ENCODE measurements at places on chromosomes 5 and 9.
A peak's percentile ranks its signal among the peaks of the same experiment; 100 is the strongest.

DNA sequence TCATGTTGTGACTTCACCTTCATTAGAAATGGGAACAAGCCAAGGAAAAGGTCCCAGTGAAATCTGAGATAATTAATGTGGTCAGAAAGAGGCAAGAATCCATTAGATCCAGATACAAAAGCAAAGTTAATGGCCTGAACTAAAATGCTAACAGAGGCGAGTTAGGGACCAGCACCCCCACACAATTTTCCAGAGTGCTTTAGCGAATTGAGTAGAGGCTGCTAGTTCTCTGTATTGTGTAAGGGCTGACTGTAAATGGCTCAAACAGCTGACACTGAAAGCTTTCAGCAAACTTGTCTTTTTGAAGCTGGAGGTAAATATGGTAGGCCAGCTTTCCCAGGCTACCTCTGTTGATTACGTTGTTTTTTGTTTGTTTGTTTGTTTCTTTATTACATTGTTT is 75.5 kb downstream of the CSNK1A1 start:
- DNase-seq: no peak

- no peak for DNase-seq
Measured at GRCh38 chr9:6049798-6050197, 34.4 kb upstream of the RANBP6 start.

GRCh38 chr5:57184322-57184721 is 10.5 kb downstream of the GPBP1 start:
- no peak for DNase-seq

GRCh38 chr5:56359809-56360685 is 126.9 kb upstream of the ANKRD55 start:
- DNase-seq: no peak

DNA sequence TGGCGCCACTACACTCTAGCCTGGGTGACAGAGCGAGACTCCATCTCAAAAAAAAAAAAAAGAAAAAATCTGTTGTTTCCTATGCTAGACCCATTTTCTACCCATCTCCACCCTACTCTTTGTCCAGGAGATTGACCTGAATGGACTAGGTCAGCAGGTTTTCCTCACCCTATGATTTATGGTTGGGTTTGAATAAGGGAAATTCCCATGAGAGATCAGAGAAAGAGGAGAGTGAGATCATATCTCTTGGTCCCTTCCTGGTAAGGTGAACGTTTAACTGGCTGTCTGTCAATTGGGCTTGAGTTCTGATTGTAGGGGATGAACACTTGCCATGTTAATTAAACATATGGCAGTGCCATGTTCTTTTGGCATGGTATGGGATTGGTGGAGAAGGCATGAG is 387.4 kb downstream of the MAN2A1 start:
- DNase-seq: no peak

GRCh38 chr9:76835571-76836283 is 70.2 kb downstream of the PRUNE2 start:
- peak; percentile 40 for DNase-seq

GRCh38 chr5:81558188-81558587 is 164.3 kb upstream of the ACOT12 start:
- peak; percentile 17 for DNase-seq

DNA sequence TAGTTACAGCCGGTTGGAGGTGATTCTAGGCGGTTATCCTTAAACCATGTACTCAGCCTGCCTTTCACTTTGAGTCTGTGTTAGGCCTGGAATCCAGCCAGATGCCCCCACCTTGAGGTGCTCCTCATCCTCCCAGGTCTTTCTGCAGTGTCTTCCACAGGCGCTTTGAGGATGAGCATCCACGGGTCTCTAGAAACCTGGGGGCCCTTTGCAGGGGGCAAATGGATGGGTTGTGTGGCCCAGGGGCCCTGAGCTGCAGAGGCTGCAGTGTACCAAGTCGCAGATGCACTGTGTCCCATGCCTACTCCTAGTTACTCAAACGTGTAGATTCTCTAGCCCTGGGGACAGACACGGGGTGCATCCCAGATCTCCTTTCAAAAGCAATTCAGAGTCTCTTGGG is 242.1 kb upstream of the IRX1 start:
- DNase-seq: no peak

DNA sequence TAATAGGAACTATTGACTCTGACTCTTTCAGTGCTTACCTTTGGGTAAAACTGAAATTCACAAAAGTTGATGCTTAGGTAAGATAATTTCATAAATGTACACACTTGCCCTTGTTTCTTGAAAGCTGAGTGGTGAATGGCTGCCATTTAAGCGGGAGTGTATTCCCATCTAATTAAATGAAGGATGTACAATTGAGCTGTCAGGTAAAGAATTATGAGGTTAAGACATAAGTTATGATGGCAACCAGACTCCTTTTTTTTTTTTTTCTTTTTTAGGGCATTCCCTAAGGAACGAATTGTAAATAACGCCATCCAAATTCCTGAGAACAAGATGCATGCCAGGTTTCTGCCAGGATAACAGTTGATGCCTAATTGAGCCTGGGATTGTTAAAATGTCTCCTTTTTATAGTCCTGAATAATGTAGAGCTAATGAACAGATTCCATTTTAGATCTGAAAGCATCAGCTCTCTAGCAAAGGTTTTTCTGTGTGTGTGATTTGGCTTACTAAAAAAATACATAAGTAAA is 199.7 kb downstream of the ISL1 start:
- DNase-seq: no peak

DNA sequence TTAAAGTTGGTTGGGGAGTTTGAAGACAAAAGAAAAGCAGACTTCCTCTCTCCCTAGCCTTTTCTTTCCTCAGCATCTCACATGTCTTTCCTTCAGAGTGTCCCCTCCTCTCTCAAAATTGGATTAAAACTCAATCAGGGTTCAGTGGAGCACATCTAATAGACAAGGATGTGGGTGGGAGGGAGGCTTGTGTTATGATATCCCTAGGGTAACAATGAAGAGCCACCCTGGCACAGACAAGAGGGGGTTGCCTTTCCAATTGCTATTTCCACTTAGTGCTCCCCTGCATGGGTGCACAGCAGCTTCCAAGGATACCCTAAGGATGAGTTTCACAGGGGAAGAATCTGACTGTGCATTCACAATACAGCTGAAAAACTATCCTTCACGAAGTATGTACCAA is 585.2 kb upstream of the C9orf72 start:
- no peak for DNase-seq

DNA sequence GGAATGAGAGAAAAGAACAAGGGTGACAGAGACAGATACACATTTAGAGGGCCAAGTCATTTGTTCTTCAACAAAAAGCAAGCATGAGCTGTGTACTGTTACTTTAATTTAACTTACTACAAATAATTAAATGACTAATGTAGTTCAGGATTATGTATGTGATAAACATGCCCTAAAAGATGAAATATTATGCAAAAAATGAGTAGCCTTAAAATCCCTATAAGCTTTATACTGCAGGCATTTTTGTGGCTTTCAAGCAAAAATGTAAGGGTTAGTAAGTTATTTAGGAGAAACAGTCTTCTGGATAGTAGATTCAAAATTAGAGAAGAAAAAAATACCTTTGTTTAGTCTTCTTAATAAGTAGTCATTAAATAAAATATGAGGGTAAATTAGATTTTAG is 431.2 kb downstream of the CSNK1G3 start:
- DNase-seq: no peak

GRCh38 chr9:33190021-33190705 is 23.0 kb upstream of the B4GALT1 start:
- no peak for DNase-seq

- DNase-seq: no peak
Measured at GRCh38 chr9:93028448-93029006, 30.0 kb upstream of the SUSD3 start.

- no peak for DNase-seq
Measured at GRCh38 chr9:114532561-114533237, 27.4 kb upstream of the WHRN start.

DNA sequence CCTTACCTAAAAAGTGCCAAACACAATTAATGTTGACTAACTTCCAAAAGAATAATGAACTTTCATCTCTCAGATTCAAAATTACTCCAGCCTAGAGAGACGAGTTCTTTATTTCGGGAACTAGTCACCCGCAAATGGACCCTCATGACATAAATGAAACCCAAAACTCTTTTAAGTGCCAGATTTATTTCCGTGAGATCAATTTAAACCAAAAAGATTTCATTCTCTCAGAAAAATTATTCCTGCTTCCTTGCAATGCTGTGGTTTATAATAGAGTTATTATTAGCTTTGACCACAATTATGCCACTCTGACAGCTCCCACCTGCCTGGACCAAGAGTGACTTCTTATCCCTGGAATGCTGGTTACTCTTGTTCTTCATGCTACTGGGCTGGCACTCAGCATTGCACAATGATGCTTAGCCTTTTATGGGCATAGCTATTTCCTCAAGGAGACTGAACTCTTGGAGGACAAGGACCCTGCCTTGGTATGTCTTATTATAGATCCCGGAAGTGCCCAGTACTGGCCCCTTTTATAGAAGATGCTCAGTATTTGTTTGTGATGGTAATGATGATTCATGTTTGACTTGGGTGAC is 183.5 kb downstream of the SNX18 start:
- peak; percentile 25 for DNase-seq

DNA sequence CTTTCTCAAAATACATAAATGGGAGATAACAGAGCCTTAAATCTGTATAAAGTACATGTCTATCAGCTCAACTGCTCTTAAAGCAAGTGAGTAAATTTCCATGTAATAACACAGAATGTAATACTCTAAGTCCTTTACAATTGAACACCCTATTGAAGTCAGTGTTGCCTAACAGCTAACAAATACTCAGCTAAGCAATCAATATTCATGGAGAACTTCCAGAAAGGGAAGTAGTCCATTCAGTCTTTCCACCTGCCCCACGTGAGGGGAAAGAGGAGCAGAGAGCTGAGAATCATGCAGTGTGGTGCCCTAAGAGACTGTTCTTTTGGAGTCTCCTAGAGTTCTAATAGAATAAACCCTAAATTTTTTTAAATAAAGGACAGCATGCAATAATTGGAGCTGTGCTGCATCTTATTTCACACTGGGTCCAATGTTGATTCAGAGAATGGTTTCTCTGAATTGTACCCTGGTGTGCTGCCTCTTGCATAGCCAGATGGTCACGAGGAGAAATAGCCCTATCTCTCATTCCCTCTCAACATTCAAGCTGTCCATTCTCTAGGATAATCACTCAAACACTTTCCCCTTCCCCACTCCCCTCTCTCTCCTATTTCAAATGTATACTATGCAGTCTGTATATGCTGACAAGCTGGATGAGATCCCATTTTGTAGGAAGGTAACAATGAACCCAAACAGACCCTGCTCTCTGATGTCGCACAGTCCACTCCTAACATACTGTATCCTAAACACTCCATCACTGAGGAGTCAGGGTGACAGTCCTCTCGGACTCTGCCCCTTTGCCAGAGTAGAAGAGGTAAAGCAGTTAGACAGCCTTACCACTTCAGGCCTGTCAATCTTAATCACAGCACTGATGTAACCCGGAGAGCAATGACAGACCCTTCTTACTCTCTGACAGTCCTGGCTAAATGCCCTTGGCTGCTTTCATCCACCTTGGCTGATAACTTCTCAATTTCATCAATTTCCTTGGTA is 134.8 kb downstream of the EPB41L4A start:
- DNase-seq: peak; percentile 22

GRCh38 chr5:55564721-55565120 is 30.0 kb upstream of the PLPP1 start:
- DNase-seq: no peak

DNA sequence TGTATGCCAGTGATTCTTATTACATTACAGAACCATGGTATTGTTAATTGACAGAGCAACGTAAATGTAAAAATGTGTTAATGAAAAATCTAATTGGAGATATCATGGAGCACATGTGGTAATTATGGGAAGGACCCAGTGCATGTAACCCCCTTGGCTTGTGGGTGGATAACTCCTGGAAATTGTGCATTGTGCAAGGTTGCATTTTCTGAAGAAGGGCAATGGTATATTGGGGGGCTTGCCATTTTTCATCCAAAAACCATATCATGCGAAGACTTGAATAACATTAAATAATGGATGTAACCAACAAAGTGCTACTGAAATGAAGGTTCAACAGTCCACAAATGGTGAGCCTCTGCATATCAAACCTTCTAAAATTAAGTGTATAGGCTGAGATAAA is 47.6 kb downstream of the BASP1 start:
- no peak for DNase-seq

All from NCI-H2029 (cell line).